Naive thymus-derived CD4-positive, alpha-beta T cell (primary cell): ENCODE measurements at places on chromosomes 11 and 22. TPM values are rescaled to one million over a fixed set of nuclear protein-coding genes. Genes with fewer than 3 reads are reported as not detected.

DNA sequence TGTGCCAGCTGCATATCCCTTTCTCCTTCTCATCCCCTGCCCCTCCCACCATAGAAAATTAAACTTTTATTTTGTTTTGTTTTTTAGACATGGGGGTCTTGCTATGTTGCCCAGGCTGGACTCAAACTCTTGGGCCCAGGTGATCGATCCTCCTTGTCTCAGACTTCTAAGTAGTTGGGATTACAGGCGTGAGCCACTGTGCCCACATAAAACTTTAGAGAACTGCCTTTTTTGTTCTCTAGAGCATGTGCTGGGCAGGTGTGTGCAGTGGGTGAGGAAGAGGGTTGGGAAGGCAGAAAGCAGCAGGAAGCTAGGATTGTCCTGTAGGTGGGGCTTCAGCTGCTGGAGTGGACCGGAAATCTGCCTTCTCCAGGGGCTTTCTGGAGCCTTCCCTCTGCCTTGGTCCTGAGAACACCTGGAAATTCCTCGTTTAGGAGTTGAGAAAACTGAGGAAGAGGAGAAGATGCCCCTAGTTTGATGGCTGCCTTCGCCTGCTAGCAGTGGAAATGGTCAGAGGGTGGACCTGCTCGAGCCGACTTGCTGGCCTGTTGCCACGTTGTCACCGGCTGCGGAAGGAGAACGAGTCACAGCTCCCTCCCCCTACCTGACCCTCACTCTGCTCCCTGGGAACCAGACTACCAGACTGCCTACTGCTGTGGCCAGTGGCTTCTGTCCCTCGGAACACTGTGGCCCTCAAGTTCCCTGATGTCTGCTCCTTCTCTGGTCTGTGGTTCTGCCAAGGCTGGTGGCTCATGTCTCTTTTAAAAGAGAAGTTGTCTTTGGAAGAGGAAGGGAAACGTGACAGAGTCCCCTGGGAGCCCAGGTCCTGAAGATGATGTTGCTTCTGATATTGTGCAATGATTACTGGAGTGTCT, 4.0 kb downstream of the ST14 start:
- DNase-seq, result no peak

- no peak for DNase-seq
Observed at GRCh38 chr11:34620820-34621792, at the start of gene EHF. Gene EHF, plus strand, starts transcription at chr11:34621093. Its CDS starts 21,538 bp downstream, at chr11:34642631.

DNA sequence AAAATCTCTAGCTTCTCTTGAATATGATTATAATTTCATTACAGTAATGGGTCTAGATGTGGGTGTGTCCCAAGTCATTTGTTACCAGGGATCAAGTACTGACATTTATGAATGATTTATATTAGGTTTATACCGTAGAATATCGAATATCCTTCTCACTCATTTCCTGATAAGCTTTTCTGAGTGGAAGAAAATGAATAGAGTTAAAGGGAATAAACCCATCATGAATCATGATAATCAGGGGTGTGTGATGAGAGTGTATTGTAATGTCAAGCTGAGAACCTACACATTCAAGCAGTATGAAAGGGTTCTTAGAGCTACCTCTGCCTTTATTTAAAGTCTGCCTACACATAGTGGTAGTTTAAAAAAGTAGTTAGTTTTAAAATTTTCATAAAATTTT, 17.3 kb downstream of the MED17 start:
- no peak for DNase-seq

The PHETA2 gene
- 3.9 and 4.1 TPM in 2 replicates for total RNA-seq

The APLNR gene
- total RNA-seq, result not detected
